ENCODE measurements at places on chromosomes 11 and 22. TPM values are rescaled to one million over a fixed set of nuclear protein-coding genes. Genes with fewer than 3 reads are reported as not detected.

The SF1 gene
- total RNA-seq = 47.5 TPM

The MUC5AC gene
- not detected for total RNA-seq

The FKBP2 gene
- total RNA-seq = 67.4 TPM

The KLHL35 gene
- 3.3 TPM for total RNA-seq

The OR52I2 gene
- not detected for total RNA-seq

The CEP164 gene
- total RNA-seq = 22.5 TPM

The OR4A16 gene
- not detected for total RNA-seq

The KCNJ11 gene
- total RNA-seq = not detected

The OR52E2 gene
- not detected for total RNA-seq

Measured in smooth muscle cell of the coronary artery (primary cell).